AG04450 (cell line): ENCODE measurements at places on chromosomes 12 and 14. TPM values are rescaled to one million over a fixed set of nuclear protein-coding genes. Genes with fewer than 3 reads are reported as not detected.

- DNase-seq = no peak
Observed at GRCh38 chr14:74905595-74906142, 17.4 kb downstream of the RPS6KL1 start.

- DNase-seq = no peak
Observed at GRCh38 chr12:49979016-49979586, 6.4 kb downstream of the AQP6 start.

DNA sequence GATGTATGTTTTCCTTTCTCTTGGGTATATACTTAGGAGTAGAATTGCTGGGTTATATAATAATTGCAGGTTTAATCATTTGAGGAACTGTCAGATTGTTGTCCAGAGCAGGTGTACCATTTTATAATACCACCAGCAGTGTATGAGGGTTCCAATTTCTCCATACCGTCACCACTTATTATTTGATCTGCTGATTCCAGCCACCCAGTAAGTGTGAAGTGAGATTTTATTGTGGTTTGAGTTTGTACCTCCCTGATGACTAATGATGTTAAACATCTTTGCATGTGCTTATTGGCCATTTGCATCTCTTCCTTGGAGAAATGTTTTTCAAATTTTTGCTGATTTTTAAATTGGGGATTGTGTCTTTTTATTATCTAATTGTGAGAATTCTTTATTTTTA, 15.1 kb downstream of the NCKAP5L start:
- DNase-seq = no peak

- no peak for DNase-seq
Observed at GRCh38 chr12:48924617-48925303, 532 bp downstream of the FKBP11 start.

GRCh38 chr12:132450418-132451171, 39.4 kb upstream of the FBRSL1 start:
- no peak for DNase-seq

DNA sequence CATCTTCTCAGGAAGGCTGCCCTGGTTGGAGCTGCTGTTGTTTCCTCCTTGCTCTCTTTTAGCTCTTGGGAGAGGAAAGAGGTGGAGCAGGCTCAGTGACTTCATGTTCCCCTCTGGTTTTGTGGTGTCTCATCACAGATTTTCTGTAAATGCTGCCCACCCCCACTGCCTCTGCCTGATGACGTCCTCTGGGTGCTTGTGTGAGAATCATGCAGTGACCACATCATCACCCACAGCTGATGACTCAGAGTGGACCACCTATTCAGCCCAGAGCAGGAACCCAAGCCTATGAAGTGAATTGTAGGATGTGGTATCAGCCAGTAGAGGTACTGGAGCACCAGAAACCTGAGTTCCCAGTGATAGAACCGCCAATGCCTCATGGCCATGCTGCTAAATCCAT, at the start of gene GZMB:
TSS of gene GZMB (minus strand) at position 33 of the 400 bp plus-strand sequence. CDS start at position 3, 30 bp downstream.
- DNase-seq = no peak

GRCh38 chr14:99245564-99246511, 26.2 kb downstream of the BCL11B start:
- DNase-seq = no peak

- no peak for DNase-seq
Observed at GRCh38 chr14:81234278-81234677, 13.5 kb upstream of the GTF2A1 start.

- DNase-seq = no peak
Observed at GRCh38 chr12:41264281-41264680, 76.2 kb downstream of the PDZRN4 start.

DNA sequence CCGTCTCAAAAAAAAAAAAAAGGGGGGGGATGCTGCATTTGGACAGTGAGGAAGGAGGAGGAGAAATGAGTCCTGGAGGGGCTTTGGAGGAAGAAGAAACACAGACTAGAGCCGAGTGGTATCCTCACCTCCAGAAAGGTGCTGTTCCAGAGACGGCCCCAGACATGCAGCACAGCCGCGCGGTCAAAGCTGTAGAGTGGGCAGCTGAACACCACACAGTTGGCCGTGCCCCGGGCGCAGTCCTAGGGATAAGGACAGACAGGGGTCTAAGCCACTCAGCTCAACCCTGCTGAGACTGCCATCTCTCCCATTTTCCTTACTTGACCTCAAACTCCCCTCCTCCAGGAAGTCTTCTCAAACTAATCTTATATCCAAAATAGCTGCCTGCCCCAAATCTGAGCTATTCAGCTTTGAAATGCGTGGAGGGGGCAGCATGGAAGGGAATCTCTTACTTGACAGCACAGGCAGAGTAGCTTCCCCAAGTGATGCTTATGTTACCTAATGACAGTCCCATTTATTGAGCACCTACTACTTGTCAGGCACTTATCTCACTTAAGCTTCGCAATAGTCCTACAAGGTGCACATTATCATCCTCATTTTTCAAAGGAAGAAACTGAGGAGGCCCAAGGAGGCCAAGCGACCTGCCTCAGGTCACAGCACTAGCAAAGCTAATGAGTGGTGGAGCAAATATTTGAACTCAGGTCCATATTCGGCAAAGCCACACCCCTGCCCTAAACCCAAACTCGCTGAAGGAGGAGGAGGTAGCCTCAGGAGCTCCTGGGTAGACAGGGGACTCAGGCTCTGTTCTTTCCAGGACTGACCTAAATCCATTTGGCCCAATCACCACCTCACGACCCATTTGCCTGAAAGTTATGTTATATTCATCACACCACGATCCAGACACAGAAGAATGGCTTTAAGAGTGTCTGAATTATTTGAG, 18.7 kb downstream of the ITGA7 start:
- DNase-seq = no peak

GRCh38 chr12:41527534-41528116, 339.5 kb downstream of the PDZRN4 start:
- no peak for DNase-seq

DNA sequence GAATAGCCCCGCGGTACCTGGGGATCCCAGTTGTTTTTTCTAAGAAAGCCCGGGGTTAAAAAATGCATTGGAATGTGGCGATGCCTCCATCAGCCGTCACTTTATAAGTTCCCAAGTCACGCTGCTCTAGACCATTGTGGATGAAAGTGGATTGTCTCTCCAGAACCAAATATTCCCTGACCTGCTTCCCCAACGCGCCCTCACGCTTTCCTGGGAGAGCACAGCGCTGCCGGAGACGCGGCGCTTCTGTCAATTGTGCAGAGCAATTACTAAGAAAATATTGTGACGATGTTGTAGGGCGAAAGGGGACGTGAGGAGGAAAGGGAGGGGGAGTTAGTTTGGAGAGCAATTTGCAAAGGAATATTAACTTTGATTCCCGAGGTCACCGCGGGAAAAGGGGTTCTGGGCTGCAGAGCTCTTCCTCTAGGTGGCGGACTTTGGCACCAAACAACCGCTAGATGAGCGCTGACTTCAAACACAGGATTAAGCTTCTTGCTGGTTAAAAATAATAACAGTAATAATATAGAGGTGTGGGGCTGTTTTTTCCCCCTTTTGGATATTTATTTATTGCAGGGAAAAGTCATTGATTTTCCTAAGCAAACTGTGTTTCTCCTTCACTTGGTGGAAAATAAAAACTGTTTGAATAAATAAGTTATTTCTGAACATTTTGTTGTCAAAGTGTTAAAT, 9.6 kb upstream of the FOXG1 start:
- no peak for DNase-seq

DNA sequence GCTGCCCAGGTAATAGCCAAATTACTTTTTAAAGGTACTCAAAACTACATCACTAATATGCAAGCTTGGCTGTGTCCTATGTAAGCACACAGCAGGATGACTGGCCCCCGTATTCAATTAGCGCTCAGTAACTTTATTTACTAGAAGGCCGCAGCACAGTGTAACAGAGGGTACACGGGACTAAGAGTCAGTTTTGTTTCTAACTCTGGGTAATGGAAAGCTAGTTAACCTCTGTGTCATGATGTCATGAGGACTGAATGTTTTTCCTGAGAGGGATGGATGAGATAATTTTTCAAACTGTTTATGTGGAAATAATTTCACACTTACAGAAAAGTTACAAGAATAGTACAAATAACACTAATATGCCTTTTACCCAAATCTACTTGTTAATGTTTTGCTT, 27.1 kb downstream of the GALNT4 start:
- no peak for DNase-seq

DNA sequence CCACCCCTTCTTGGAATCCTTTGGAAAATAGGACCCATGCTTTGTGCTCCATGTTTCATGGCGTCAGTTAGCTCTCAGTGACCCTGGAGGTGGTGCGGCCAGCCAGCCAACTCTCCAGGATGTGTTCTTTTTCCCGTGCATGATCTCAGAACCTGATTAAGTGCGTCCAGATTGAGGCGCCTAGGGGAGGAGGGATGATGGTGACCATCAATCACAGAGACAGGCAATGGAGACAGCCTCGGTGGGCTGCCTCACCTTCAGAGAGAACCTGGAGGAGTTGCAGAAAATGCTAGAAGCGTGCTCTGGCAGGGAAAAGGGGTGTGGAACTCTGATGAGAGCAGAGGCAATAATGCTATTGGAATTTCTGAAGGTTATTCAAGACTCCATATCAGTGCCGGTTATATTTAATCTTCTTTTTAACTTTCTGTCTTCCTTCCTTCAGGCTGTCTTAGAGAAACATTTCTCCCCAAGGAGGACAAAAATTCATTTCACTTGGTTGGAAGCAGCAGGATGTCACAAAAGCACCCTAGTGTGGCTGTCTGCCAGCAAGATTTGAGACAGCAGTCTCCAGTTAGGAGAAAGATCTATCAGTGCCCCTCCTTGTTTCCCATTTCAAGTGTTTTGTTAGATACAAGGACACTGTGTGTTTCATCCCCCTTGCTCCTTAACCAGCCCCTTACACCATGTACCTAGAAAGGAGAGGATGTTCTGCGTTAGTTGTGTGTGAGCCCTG, 53.3 kb upstream of the IGF1 start:
- no peak for DNase-seq

- no peak for DNase-seq
Observed at GRCh38 chr14:36333119-36333518, 12.7 kb upstream of the MBIP start.

GRCh38 chr12:114876968-114877680, 193.1 kb upstream of the TBX3 start:
- no peak for DNase-seq

DNA sequence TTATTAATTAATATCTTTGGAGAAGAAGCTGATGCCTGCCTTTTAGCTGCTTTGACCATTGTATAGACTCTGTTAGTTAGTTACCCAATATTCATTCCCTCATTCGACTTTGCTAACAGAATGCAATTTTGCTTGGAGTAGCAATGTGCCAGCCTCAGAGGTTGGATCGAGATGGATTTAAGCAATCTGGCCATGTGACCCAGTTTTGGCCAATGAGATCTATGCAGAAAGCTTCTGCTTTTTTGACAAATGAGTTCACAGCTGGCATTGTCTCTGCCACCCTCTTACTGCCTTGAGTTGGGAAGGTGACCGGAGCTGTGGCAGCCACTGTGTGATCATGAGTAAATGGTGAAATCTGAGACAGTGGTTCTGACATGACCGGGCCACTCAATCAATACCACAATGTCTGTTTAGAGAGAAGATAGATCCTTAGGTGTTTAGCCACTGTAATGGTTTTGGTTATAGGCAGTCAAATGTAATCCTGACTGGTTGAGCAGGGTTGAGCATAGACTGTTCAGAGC, 74.9 kb upstream of the MED13L start:
- DNase-seq = no peak

DNA sequence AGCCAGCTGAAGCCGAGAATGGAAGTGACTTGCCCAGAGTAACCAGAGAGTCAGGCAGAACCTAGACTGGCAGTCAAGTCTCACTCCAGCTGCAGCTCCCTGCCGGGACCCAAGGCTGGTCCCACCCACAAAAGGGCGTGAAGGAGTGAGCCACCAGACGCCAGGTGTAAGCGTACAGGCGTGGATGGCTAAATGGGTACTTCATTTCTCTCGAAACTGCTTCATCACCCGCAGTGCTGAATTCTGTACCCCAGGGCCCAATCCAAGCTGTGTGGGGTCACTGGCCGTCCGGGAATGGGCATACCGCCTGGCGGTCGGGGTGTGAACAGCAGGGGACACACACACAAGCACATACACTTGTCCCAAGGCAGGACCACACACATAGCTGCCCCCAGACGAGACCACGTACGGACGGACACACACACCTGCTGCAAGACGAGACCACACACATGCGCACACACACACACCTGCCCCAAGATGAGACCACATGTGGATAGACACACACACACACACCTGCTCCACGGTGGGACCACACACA, 34.8 kb downstream of the DEGS2 start:
- DNase-seq = no peak

- DNase-seq = no peak
Observed at GRCh38 chr12:10612984-10613348, 443 bp downstream of the MAGOHB start.

DNA sequence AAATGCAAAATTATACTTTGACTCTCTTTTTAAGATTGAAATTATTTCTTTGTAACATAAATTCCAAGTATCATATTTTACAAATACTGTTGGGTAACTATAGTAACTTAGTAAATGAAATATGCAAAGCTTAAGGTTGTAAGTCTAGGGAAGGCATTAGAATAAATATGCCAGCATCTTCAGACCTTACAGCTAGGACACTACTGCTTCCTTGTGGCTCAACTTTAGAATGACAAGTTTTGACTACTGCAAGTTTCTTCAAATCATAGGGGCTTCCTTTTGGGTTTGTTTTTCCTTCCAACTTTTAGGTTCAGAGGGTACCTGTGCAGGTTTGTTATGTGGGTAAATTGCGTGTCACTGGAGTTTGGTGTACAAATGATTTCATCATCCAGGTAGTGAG, 17.7 kb upstream of the ANP32D start:
- DNase-seq = no peak

GRCh38 chr14:86357876-86358275, 827.9 kb downstream of the FLRT2 start:
- no peak for DNase-seq

GZMH gene
- not detected in 2 replicates for polyA plus RNA-seq

MEG3 gene
- 306 and 310 TPM in 2 replicates for polyA plus RNA-seq

GLIPR1L2 gene
- polyA plus RNA-seq = 0.21 and 0.27 TPM in 2 replicates

PCK2 gene
- polyA plus RNA-seq = 47.0 and 59.9 TPM in 2 replicates

NT5DC3 gene
- polyA plus RNA-seq = 2.8 and 3.4 TPM in 2 replicates

SLC7A8 gene
- polyA plus RNA-seq = 0.78 and 1.4 TPM in 2 replicates

BEGAIN gene
- 0.16 and 0.48 TPM in 2 replicates for polyA plus RNA-seq

NR4A1 gene
- 4.4 and 6.9 TPM in 2 replicates for polyA plus RNA-seq

LRP1 gene
- polyA plus RNA-seq = 49.9 and 95.0 TPM in 2 replicates

FOXN4 gene
- not detected in 2 replicates for polyA plus RNA-seq

ALDH1L2 gene
- 90.5 and 116 TPM in 2 replicates for polyA plus RNA-seq

TMEM63C gene
- not detected in 2 replicates for polyA plus RNA-seq

GUCY2C gene
- polyA plus RNA-seq = not detected in 2 replicates

CD163L1 gene
- 0.36 and 0.82 TPM in 2 replicates for polyA plus RNA-seq

TAS2R8 gene
- polyA plus RNA-seq = 0.06 TPM in 1 of 2 replicates, not detected in the other

DCP1B gene
- 29.1 and 32.9 TPM in 2 replicates for polyA plus RNA-seq

SIRT4 gene
- polyA plus RNA-seq = 1.4 and 1.9 TPM in 2 replicates

FOXA1 gene
- 0.07 and 0.17 TPM in 2 replicates for polyA plus RNA-seq
